ENCODE measurements at places on chromosomes 16 and 17.

- peak; percentile 79 for DNase-seq
These were observed 33.5 kb upstream of the BCO1 start for GRCh38 chr16:81204798-81205680.

DNA sequence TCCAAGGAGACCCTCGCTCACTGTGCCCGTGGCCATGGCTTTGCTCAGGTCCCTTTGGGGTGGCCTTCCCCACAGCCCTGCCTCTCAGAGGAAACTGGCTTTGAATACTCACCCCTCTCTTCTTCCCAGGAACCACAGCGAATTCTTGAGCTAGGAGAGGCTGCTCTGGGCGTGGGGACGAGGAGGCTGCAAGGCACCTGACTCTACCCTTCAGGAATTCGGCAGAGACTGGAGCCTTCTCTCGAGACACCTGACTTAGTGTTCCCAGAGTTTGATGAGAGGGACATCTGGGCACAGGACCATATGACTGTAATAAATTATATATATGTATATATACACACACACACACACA is 6.2 kb downstream of the LLGL2 start:
- no peak for DNase-seq

DNA sequence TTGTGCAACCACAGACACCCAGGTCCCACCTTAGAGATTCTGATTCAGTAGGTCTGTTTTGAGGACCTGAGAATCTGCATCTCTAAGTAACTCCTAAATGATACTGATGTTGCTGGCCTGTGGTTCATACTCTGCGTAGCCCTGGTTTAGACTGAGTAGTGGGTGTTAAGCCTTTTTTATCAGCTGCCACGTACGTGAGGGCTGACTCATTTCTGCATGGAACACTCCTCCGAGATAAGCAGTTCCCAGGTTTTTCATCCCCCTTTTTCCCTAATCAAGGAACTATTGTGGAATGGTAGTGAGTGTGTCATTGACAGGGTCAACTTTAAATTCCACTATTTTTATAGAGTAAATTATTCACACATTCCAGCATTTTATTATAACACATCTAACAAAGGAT is 26.1 kb downstream of the CDRT4 start:
- peak; percentile 61 for DNase-seq

DNA sequence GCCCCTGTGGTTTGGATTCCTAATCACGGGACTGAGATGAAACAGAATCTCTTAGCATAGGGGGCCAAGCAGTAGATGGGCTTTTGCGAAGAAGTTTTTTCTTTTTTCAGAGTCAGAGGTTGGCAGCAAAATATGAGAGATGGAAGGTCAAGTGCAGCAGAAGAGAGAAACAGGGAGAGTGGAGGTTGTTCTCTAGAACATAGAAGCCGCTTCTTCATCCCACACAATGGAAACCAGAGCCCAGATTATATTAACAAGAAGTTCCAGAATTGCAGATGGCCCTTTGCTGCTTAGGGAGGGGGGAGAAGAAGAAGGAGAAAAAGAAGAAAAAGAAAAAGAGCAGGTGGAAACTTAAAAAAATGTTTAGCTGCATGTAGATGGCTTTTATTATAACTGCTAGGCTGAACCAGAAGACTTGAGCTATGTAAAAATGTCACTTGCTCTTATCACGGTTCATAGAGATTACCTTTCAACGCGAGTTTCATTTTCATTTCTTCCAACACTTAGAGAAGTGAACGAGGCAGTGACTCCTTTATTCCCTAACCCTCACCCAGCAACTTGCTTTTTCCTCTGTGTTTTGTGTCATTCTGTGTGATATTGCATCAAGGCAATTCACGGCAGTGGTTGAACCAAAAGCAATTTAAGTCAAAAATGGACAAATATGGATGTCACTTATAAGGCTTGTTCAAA is 737.5 kb downstream of the WWOX start:
- no peak for DNase-seq

DNA sequence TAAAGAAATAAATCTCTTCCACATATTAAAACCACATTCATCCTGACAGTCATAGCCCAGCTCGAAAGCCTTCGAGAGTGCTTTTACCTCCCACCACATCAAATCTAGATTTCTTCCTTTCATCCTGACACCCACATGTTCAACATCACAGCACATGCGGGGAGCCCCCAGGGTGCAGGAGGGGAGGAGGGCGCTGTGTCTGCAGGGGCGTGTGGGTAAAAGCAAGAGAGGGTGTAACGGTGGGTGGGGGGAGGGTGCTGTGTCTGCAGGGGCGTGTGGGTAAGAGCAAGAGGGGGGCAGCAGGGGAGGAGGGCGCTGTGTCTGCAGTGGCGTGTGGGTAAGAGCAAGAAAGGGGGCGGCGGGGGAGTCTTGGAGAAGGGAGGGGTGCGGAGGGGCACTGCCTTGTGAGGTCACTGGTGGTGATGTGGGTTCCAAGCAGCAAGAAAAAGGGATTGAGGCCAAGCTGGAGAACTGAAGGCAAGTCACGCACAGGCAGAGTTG is 34.7 kb downstream of the ADCY9 start:
- DNase-seq = peak; percentile 10

DNA sequence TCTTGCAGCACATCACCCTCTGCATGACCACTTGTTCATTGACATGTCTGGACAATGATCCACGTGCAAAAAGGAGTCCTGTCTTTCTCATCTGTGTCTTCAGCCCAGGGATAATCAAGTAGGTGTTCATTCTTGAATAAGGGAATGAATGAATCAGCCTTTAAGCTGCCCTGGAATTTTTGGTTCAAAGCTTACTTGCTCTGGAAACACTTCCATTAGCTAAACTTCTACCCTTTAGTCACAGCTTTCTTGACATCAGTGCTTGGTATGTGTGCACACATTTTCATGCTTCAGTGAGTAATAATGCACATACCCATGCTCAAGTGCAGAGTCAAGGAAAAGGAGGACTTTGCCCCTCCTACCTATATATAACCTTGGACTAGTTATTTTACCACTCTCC is 103.0 kb upstream of the CDH13 start:
- no peak for DNase-seq

DNA sequence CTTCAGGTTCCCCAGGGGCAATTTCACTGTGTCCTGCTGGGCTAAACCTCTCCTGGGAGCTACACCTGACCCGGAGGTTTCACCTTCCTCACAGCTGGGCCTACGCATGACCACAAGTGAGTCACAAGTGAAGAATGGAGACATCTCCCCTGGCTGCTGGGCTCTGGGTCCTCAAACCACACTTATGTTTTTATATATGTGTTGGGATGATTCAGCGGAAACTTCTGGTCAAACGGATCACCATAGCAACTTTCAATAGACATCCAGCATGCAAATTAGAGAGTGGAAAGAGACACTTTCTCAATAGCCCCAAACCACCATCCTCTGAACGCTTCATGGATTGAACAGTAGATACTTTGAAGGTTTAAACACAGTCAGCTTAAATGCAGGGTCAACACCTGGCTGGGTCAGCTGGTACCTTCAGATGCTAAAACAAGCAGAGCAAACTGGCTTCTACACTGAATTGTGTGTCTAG is 28.0 kb upstream of the MAF start:
- DNase-seq = peak; percentile 7

- no peak for DNase-seq
These were observed 96.9 kb downstream of the RAB11FIP4 start for GRCh38 chr17:31488264-31488981.

DNA sequence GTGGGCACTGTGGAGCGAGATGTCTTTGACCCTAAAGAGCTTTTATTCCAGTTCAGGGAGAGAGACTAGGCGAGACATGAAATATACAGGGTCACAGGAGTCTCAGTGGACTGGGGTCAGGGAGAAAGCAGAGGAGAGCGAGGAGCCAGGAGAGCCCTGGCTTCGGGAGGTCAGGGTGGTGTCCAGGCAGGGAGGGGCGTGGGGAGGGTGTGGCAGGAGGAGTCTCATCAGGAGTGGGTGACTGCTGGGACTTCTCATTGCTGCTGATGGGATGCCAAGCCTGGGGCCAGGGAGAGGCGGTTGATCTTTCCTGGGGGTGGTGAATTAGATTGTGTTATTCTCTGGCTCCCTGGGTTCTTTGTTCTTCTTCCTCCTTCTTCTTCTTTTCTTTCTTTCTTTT is 22.4 kb upstream of the USP7 start:
- no peak for DNase-seq
